ENCODE measurements at places on chromosomes 6 and 20.
A peak's percentile ranks its signal among the peaks of the same experiment; 100 is the strongest.

DNA sequence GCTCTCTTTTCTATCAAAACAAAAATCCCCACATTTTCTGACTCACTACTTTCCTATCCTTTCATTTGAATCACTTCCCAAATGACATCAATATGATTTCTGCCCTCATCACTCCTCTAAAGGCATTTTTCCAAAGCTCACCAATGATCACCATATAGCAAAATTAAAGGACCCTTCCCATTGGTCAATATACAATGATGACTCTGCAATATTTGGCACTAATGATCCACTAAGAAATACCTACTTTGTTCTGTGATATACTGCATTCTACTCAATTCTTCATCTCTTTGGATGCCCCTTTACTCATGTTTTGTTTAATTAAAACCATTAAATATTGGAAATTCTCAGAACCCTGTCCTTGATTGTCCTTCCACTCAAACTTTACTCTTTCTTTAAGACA is 200.3 kb upstream of the PTCHD4 start:
- DNase-seq: no peak

DNA sequence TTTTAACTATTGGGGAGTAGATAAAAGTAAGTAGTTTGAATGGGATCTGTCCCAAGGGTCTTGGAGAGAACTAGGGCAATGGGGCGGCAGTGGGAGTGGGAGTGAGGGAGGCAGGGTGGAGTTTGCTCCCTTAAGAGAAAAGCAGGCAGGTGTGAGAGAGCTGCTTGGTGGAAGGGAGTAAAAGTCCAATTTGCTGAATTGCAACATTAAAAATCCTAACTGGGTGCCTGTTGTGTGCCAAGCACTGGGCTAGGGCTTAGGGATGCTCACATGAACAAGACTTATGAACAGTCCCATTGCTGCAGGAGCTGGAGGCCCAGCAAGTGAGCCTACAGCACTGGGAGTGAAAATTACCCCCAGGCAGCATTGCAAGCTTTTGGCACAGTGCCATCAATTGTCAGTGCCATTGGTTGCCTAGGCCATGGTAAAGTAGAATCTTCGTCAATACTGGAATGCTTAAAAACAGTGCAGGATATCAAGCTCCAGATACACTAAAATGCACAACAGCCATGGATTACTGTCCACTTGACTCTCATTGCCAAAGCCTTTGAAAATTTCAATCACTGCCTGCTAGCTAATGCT is 277.7 kb upstream of the JARID2 start:
- no peak for DNase-seq

DNA sequence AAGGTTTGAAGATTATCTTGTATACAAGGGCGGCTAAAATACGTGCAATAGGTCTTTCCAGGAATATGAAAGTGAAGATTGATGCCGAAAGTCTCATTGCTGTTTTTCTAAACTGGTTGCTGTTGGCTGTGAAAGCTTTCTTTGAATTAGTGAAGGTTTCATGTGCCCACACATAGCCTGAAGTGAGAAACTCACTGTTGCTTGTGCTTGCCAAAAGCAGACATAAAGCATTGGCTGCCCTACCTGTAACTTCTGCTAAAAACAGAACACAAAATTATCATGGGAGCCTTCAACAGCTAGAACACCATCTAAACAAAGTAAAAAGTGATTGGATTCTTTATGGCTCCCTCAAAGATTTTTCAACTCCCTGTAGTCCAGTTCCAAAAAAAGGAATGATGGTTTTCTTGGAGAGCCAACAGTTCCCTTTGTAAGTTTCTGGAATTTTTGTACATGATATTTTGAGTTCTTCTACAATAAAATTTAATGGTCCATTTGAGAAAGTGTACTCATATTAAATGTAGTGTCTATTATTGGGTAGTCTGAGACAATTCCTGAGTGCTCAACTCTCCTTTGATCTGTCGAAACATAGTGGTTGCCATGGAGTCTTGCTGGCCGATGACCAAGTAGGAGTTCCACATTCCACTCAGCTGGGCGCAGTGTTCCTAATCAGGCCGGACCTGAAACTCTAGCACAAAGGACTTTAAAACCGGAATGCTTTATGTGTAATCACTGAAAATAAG is 68.5 kb downstream of the PLEKHG1 start:
- DNase-seq: peak; percentile 94

DNA sequence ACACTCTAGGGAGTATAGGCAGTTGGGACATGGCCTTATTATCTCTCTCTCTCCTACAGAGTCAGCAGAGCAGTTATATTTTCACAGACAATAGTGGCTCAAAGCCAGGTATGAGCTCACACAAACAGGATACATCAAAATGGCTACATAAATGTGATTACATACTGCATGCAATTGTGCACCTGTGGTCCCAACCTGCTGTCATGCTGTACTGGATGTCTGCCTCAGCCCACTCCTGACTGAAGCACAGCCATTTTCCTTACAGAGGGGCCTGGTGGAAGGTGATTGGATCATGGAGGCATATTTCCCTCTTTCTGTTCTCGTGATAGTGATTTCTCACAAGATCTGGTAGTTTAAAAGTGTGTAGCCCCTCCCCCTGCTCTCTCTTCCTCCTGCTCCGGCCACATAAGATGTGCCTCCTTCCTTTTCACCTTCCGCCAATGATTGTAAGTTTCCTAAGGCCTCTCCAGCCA is 37.0 kb upstream of the SAMHD1 start:
- no peak for DNase-seq

DNA sequence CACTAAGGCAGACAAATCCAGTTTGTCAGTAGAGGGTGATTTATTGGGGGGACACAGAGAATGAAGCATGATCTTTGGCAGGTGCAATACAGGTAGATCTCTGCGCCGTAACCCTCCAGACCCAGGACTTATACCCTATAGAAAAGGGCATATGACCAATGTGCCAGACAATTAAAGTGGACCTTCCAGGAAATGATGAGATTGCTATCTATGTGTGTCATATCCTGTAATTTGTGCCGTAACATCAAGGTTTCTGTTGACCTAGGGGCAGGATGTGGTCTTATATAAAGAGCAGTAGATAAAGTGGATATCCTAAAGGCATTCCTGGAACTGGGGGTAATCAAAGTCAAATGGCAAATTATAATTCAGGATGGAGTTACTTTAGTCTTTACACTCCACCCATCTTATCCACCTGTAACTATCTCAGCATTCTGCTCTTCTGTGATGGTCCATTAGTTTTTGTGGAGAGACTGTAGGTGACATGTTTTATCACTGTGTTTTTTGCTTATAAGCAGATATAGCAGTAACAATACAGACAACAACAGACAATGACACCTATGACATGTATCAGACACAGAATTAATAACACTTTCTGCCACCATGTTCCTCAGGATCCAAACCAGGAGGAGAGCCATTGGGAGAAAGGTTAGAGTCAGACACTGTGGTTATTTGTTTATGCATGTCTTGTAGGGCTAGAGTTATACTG is 43.1 kb upstream of the ZNF337 start:
- no peak for DNase-seq

GRCh38 chr6:104017410-104018381 is 842.0 kb downstream of the HACE1 start:
- no peak for DNase-seq

All from femur (tissue), 1 donor.